Activated CD4-positive, alpha-beta T cell treated with anti-CD3 and anti-CD28 coated beads, Interleukin-2, amount 50 U/mL, for 1 hour (primary cell): ENCODE measurements at places on chromosomes 7 and 10.
A peak's percentile ranks its signal among the peaks of the same experiment; 100 is the strongest.

- no peak for DNase-seq
Observed at GRCh38 chr7:2633538-2634266, 1.9 kb downstream of the TTYH3 start.

GRCh38 chr7:111108000-111108399 lies 17.1 kb downstream of the LRRN3 start:
- DNase-seq = no peak

- no peak for DNase-seq
Observed at GRCh38 chr7:128904381-128905197, 5.9 kb downstream of the KCP start.

- no peak for DNase-seq
Observed at GRCh38 chr7:112407261-112407660, 43.0 kb upstream of the IFRD1 start.

- no peak for DNase-seq
Observed at GRCh38 chr10:62130948-62131347, 137.7 kb downstream of the RTKN2 start.

DNA sequence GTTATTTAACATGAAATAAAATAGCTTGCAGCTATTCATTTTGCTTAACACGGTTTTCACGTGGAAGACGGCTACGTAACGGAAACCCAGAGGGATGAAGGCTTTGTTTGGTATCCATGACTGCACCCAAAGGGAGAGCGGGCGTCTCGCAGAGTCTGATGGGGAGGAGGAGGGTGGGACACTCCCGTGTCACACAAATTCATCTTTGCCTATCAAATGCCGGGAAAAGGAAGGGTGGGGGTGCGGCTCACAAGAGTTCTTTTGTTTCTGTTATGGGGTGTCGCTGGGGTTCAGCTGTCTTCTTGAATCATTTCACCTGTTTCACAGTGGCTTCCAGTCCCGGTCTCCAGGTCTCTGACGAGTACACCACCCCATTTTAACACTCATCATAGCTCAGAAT lies 108.5 kb downstream of the ZRANB1 start:
- no peak for DNase-seq

DNA sequence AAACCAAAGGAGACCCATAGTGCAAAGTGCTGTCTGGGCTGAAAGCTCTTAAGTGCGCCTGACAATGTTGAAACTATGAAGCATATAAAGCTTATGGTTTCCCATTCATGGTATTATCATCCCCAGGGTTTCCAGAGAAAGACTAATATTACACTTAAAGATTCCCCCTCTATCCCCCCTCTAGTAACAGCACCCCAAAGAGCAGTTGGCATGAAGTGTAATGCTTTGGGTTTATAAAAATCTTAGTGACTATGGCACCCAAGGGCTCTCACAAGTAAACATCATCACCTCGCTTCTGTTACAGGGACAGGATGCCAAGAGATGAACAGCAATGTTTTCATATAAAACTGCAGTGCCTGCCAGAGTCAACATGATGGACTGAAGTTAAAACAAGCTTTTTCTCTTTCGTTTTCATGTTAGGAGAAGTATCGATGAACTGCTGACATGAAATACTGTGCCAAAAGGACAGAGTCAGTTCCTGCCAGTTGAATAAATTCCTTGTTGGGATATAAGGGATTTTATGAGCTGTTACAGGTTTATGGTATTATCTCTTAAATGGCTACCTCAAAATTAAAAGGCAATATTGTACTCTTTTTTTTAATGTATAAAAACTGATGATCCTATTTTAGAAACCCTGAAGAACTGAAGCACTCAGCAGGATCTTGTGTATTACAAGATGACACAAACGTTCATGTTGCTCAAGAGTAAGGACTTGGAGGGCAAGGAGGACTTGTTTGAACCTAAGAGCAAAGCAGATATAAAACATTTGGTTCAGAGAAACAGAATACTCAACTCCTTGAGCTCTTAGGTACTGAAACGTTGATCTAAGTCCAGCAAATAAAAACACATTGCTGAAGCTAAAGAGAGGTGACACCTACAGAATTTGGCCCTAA lies 203.7 kb upstream of the IMMP2L start:
- no peak for DNase-seq

GRCh38 chr7:28703037-28703765 lies 254.9 kb downstream of the TRIL start:
- DNase-seq = no peak

DNA sequence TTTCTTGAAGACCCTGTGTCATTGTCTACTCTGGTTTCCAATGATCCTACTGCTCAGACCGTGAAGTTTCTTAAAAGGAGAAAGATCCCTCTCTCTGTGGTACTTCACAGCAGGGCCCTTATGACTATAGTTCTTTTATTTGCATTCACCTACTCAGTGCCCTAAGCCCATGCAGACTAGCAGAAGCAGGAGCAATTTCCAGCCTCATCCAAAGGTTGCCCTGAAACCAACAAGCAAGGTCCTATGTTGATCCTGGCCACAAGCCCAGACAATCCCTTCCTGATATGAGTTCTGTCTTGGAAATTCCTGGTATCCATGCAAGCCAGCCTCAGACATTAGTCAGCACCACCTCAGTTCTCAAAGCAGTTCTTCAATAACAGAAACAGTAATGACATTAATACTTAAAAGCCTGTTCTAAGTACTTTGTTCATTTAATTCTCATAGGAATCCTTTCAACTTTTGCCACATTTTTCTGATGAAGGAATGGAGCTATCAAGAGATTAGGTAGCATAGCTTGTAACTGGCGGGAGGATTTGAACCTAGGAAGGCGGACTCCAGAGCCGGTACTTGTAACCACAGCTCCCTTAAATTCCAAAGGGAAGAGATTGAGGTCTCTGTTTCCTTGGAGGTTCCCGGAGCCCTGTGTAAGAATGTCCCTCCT lies 58.1 kb upstream of the ST8SIA6 start:
- DNase-seq = no peak

DNA sequence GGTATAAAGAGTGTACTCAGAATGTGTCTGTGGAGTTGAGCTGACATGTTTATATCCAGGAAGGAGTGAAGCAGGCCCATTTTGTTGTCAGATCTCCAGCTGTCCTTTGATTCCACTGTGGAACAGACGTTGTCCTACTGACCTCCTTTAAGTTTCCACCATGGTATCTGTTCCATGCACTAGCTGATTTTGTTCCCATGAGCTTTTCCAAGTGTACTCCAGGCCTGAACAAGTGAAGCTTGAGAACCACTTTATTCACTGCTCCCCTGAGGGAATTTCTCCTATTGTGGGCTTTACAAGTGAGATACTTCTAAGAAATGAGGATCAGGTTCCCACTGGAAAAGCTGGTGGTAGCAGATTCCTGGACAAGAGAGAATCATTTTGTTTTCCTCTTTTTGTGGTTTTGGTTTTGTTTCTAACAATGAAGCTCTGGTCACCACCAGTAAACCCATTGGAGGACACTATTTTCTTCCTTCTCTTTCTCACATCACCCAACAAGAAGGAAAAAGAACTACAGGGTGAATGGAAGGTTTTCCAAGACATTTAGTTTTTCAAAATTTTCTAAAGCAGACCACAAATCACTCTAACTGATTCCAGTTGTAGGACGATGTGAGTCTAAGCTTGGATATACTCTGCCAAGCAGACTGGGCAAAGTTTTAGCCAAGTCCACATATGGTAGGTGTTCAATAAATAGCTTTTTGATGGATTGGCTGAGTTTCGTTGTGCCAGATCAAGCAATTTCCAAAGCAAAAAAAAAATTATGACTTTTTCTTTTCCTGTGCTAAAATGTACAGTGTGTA lies 144.2 kb downstream of the JCAD start:
- no peak for DNase-seq

GRCh38 chr7:95041031-95041430 lies 133.6 kb downstream of the PPP1R9A start:
- DNase-seq = no peak

GRCh38 chr7:157690833-157691585 lies 354.2 kb downstream of the DNAJB6 start:
- DNase-seq = no peak

- no peak for DNase-seq
Observed at GRCh38 chr7:121810831-121811672, 61.9 kb upstream of the PTPRZ1 start.

- no peak for DNase-seq
Observed at GRCh38 chr10:86413046-86413728, 46.6 kb upstream of the GRID1 start.

DNA sequence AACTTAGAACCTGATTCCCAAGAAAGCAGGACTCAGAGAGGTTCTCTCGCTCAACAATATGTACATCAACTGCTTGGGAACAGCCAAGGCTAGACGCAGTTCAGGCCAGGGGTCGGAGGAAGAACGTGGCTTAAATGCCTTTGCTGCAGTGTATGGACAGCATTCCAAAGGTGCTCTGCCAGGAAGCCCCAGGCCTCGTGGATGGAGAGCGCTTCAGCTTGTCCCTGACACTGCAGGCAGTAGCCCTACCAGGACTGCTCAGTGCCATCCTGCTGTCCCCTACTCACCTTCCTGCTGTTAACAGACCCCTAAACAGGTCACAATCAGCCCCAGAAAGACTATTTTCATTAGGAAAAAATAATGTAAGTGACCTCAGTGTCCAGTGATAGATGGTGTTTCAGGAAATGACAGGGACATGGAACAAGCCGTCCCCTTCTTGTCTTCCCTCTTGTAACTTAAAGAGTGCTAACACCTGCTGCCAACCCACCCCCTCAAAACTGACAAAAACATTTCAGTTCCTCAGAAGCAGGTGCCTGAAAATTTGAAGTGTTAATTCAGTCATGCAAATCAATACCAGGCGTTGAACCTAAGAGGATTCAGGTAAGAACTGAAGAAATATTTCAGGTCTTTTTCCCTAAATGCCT lies 16.5 kb downstream of the CREB3L2 start:
- DNase-seq = no peak

DNA sequence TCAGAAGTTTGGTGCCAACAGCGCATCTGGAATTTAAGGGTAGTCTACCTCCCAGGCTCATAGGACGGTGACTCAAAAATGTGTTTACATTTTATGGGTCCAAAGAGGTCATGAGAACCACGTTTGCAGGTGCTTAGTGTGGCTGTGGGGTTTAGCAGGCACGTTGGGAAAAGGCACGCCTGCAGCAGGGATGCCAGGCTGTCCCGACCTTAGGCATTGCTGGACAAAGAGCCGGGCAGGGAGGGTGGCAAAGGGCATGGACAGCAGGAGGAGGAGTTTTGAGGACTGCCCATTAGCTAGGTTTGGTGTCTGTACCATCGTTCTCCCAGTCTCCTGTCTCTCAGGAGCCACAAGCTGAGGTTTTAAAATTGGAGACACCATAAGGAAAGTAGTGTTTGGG lies 104.4 kb downstream of the TRRAP start:
- no peak for DNase-seq

DNA sequence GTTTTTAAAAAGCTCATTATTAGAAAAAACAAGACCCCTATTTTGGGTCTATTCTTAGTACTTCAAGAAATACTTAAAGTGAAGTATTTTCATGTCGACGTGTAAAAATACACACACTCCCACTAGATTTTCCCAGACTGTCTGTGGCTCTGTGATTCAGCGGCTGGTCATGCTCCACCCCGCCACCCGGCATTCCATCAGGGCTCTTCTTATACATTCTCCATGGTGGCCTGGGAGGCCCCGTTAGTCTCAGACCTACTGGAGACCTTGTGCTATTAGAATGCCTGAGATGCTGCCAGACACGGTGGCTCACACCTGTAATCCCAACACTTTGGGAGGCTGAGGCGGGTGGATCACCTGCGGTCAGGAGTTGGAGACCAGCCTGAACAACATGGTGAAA lies 13.1 kb downstream of the TECPR1 start:
- DNase-seq = no peak

GRCh38 chr7:6256677-6257535 lies 15.5 kb downstream of the CYTH3 start:
- DNase-seq = no peak

DNA sequence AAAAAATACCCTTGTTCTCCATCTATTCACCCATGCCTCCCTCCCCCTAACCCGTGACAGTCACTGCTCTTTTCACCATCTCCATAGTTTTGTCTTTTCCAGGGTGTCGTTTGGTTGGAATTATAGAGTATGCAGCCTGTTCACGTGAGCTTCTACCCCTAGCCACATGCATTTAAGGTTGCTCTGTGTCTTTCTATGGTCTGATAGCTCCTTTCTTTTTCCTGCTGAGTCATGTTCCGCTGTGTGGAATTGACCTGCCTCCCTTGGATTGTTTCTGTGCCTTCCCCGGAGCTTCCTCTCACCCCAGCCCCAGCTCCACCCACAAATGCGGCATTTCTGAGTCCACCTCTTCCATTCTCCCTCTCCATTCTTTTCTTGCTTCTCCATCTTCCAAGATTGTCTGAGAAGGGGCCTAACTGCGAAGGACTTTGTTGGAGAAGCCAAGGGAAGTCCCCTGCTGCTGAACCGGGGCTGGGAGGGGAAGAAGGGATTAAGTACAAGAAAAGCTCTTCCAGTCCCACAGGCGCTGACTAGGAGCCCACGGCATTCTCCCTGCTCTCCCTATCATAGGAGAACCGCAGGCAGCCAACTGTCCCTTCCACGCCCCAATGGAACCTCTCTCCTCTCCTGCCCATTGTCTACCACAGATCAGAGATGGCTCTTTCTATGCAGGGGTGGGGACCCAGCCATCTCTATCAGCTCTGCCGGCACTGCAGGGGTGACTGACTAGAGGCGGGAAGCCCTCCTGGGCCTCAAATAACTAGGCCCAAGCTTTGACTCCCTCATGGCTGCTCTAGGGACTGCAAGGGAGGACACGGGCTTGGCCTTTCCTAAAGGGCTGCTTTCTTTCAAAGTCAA lies 87.5 kb upstream of the ANLN start:
- no peak for DNase-seq

GRCh38 chr10:122671355-122671754 lies 28.3 kb downstream of the C10orf120 start:
- no peak for DNase-seq

DNA sequence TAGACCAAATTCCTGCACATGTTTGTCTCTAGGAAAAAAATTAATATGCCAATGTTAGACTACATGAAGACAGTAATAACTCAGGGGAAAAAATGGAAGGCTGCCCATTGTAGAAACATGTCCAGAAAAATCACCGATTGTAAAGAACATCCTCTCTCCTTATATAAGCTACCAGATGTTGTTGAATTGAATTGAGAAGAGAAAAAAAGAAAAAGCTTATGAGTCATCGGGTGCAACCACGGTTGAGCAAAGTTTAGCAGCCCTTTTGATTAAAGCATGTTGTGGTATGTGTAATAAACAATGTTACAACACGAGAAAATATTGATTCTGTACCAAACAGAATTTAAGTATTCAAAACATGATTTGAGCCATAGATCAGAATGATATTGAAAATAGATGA lies 102.3 kb upstream of the ARHGAP21 start:
- no peak for DNase-seq

GRCh38 chr7:66591799-66592596 lies 36.7 kb upstream of the KCTD7 start:
- DNase-seq = peak; percentile 88

DNA sequence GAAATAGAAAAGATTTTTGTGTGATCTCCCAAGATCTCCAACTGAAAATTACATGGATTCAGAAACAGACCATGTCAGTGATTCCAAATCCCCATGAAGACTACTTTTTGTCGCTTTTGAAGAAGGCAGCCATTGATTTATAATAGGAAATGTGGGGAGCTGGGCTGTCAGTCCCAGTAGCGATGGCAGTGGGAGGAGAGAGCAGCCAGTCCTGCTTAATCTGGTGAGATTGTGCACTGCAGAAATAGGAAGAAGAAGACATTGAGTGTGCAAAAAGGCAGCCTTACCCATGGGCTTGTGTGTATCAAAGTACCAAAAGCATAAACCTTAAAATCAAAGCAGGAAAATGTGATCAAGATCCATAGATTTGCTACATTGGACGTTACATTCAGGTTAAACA lies 4.8 kb downstream of the ADRB1 start:
- no peak for DNase-seq
